AG20443 (cell line): ENCODE measurements at places on chromosomes 4 and X.
A peak's percentile ranks its signal among the peaks of the same experiment; 100 is the strongest.

- DNase-seq, result no peak
Observed at GRCh38 chr4:119810001-119810400, 181.4 kb upstream of the PDE5A start.

DNA sequence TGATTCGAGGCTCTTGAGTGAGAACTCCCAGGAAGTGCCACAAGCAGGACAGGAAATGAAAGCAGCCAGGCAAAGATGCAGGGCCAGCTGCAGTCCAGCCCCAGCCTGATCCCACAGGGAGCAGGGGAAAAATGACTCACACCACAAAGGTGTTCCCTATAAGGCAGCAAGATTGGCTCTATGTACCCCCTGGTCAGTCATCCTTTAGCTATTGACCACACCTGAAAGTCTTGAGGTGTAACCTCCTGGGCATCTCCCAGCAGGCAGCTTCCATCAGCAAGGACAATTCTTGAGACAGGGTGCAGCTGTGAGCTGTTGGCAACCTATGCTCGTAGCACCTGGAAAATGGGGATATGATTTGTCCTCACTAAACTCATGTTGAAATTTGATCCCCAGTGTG is 27.9 kb upstream of the EXOC1L start:
- DNase-seq, result no peak

DNA sequence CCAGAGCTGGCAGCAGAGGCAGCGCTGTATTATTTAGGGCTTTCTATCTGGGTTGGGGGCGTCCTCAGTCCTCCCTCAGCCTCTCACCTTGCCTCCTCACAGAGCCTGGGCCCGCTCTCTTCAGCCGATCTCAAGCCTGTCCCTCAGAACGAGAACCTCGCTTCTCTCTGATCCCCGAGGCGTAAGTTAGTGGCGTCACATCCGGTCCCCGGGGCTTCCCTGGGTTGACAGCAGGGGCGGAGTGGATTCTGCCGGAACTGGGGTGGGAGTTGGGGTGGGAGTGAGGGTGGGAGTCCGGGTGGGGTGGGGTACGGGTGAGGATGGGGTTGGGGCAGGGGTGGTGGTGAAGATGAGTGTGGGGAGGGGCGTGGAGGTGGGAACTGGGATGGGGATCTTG is at the start of gene MAGEA10:
MAGEA10 (minus strand) TSS at position 190 of the 397 bp plus-strand sequence. CDS start 2,957 bp downstream, outside the sequence.
- no peak for DNase-seq

DNA sequence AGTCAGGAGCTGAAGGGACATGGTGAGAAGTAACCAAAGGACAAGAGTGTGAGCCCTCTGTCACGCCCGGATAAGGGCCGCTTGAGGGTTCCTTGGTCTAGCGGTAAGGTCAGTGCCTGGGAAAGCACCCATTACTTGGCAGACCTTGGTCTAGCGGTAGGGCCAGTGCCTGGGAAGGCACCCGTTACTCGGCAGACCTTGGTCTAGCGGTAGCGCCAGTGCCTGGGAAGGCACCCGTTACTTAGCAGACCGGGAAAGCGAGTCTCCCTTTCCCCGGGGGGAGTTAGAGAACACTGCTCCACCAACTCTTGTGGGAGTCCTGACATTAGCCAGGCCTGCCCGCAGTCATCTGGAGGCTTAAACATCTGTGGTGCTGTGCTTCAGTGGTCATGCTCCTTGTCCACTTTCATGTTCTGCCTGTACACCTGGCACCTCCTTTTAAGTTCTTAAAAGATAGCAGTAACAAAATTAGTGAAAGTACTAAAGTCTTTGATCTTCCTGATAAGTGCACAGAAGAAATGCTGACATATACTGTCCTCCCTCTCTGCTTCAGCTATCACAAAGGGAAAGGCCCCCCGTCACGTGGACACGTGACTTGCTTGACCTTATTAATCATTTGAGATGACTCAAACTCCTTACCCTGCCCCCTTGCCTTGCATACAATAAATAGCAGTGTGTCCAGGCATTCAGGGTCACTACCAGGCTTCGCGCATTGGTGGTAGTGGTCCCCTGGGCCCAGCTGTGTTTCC is 9.3 kb upstream of the SEC24B start:
- DNase-seq, result no peak

- no peak for DNase-seq
Observed at GRCh38 chr4:152581536-152582160, 45.8 kb upstream of the FBXW7 start.

- DNase-seq, result peak; percentile 42
Observed at GRCh38 chr4:88158489-88159228, at the start of gene ABCG2. Gene ABCG2 (minus strand): TSS chr4:88158639. CDS start chr4:88139995, 18,644 bp downstream.

- DNase-seq, result peak; percentile 14
Observed at GRCh38 chrX:148878371-148878770, 378.0 kb downstream of the AFF2 start.

- no peak for DNase-seq
Observed at GRCh38 chr4:26462874-26463273, 27.4 kb downstream of the CCKAR start.

DNA sequence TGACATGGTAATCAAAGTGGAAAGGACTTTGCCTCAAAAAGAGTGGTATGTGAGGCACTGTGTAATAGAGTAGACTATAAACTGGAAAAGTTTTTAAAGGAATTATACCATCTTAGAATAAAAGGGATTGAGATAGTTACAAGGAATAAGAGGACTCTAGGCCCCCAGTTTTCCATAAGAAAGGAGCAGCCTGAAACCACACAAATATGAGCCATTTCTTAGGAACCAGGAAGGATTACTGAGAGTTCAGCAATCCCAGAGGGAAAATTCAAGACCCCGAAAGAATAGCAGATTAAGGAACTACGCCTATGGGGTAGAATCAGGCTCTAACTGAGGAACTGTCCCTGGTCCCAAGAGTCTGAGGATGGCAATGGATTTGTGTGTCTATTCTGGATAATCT is 1213.3 kb downstream of the C4orf33 start:
- no peak for DNase-seq

DNA sequence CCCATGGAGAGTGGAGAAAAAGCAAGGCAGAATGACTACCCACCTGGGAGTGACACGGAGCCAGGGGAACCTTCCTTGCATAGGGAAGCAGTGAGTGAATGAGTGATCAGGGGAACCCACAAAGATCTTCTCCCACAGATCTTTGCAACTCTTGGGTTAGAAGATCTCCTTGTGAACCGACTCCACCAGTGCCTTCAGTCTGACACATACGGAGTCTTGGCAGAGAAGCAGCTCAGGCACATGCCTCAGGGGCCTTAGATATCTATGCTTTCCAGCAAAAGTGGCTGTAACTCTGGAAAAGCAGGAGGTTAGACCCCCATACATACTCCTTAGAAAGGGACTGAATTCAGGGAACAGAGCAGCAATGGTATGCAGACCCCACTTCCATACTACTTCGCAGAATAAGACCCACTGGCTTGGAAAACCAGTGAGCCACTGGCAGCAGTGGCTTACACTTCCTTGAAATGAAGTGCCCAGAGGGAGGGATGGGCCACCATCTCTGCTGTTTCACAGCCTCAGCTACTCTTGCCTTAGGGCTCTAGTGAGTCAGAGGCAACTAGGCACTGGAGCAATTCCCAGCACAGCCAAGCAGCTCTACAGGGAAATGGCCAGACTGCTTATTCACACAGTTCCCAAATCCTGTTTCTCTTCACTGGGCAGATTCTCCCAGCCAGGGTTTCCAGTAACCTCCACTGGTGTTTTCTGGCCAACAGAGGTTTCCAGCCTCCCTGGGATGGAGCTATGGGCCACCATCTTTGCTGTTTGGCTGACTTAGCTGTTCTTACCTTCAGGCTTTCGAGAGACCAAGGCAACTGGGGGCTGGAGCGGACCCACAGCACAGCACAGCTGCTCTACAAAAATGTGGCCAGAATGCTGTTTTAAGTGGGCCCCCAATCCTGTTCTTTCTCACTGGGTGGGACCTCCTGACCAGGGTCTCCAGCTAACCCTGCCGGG is 82.8 kb upstream of the TCEAL2 start:
- DNase-seq, result peak; percentile 31

DNA sequence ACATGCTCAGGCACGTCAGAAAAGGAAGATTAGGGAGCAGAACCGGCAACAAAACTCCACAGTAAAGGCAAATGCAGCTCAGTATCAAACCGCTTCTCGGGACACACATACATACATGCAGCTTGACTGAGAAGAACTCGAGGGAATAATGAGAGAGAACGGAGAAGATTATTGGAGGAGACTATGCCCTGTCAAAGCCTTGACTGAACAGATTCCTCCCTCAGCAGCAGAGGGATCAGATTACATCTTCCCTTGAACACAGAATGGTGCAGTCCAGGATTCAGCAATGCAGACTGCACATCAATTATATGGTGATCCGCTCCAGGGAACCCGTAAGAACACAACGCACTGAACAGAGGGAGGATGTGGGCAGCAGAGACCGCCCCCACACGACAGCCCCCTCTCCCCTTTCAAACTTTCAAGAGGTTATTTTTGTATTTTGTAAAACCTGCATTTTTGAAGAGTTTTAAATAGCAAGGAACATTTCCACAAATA is 183.2 kb downstream of the FBXW7 start:
- peak; percentile 77 for DNase-seq

DNA sequence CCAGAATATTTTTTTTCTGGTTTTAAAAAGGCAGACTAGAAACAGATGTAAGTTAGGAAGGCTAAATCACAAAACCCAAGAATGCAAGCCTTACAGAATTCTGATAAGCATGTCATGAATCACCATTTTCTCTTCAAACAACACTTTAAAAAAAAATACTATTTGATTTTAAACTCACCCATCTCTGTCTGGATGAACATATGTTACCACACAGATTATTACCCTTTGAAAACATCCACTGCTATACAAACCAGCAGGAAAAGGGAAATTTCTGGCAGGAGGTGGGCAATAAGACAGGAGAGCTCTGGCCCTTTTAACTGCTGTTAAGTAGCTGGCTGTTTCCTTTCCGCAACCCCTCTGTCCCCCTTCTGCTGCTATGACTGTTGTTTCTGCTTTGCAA is 317.7 kb upstream of the NOCT start:
- DNase-seq, result no peak

- no peak for DNase-seq
Observed at GRCh38 chrX:47026198-47026597, 52.0 kb upstream of the RGN start.

DNA sequence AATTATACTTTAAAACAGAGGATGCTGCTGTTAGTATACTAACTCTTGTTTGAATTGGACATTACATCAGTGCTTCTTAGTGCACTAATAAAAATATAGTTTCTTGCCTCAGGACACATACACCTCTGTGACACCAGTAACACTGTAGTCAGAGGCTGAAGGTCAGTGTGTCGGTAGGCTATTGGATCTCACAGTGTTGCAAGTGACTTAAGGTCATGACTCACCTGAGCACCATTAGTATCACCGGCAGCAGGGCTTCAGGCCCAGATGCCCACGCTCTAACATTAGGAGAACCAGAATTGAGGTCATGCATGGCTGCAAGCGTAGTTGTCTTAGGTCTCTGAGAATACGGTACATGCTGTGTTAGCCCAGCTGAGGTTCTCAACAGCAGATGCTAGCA is 15.2 kb downstream of the ETDC start:
- no peak for DNase-seq

DNA sequence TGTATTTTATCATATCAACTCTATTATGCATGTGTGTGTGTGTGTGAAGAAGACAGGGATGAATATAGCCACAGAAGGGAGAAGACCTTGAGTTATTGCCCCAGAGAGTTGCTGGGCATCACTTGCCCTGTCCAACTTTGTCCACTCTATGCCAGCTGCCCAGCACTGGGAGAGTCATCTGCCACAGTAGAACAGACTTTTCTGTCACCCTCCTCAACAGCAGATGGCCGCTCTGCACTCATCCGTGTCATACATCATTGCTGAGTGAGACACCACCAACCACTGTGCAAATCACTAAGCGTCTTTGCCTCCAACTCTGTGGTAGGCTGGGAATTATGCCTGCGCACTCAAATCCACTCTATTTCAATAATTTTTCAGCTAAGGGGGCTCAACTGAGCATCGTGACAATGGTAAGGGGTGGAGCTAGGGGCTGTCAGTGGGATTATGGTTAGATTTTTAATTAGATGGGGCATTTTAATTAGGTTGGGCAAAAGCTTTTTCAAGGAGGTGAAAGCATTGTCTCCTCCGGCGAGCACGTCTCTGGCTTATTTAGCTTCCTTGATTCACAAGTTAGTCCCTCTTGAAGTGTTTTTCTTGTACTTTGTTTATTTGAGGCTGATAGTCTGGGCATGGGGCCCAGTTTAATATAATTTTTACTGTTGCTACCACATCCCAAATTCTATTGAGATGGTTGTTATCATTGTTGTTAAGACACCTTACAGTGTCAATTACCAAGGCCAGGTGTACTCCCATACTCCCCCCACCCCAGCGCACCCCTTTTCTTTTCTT is 100.1 kb upstream of the KLF3 start:
- no peak for DNase-seq

DNA sequence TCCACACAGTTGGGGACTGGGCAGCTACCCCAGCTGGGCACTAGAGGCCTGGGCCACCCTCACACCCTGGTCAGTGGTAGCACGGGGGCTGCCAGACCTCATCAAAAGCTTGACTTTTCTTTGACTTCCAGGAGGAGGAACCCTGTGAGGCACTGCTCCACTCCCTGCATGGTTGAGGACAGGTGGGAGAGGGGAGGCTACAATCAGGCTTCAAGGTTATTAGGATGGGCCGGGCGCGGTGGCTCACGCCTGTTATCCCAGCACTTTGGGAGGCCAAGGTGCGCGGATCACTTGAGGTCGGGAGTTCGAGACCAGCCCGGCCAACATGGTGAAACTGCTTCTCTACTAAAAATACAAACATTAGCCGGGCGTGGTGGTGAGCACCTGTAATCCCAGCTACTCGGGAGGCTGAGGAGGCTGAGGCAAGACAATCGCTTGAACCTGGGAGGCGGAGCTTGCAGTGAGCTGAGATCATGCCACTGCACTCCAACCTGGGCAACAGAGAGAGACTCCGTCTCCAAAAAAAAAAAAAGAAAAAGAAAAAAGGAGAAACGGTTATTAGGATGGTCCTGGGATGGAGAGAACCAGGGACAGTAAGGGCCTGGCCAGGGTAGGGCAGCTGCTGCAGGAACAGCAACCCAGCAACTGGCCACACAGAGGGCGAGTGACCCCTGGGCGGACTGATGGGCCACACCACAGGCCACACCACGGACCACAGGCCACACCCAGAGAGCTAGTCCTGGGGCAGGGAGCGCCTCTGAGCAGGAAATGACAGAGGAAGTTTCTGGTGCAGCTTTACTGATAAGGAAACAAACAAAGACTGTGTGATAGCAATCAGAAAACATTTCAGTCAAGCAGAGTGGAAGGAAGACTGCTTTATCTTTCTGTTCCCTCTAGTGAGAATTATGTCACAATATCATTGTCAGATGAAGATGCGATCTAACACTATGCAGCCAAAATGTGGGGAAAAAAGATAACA is 20.5 kb upstream of the OPN1LW start:
- DNase-seq, result no peak

- DNase-seq, result no peak
Observed at GRCh38 chr4:174425669-174426068, 96.6 kb downstream of the HPGD start.

GRCh38 chr4:93710101-93710846 is 118.3 kb upstream of the ATOH1 start:
- DNase-seq, result no peak

DNA sequence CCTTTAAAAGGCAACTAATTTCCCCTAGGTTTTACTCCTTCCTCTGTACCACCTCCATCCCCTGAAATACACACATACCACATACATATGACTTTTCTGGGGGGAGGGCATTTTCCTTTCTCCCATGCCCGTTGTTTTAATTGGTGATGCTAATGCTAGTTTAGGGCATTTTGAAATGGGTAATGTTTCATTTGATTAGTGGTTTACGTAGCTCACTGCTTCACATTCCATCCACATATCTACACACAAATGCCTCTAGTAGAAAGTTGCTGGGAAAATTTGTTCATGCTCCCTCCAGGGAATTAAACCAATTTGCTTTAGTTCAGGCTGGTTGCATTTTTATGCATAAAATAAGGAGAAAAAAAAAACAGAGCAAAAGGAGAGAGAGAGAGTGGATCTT is 231.2 kb downstream of the FRAS1 start:
- peak; percentile 22 for DNase-seq
